Kidney tubule cell (primary cell): ENCODE measurements at places on chromosomes 7 and 10.

DNA sequence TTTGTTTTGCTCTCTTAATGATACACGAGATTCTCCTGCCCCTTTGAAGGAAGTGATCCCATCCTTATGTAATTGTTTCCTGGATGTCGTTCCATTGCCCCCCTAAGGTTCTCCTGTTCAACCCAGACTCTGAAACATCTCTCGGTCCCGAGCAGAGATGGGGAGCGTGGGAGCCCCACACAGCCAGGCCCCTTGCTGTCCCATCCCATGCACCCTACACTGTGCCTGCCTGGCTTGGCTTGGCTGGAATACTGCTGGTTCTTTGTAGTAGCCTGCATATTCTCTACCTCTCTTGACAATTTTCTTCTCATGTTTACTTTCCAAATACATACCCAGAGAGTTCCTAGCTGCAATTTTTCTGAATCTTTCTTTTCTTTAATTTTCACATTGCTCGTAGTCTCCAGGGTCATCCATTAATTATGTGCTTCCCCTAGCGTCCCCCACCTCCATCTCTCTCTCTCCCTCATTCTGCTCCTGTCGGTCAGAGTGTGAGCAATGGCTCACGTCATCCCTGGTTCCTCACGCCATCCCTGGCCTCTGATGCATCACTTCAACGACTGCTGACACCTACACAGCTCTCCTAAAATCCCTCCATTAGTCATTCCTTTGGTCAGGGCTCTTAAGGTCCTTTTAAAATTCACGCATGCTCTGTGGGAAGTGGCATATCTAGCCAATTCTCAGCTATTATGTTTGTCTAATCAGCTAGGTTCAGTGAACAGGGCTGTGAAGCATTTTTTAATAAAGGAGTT, 32.5 kb upstream of the GPR158 start:
- no peak for DNase-seq

DNA sequence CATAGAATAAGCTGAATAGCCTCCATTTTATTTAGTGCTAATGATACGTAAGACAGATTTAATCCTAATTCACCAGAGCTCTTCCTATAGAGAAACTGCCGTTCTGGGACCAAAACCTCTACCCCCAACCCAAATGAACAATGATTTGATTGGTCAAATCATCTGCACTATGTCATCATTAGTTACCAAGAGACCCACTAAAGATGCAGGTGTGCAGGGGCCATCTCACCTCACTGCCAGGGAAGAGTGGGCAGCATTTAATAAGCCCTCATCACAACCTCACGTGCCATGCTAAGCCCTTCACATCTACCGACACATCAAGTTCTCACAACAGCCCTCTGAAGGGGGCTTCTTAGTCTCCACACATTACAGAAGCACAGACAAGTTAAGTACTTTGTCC, 87.0 kb downstream of the VIPR2 start:
- no peak for DNase-seq

DNA sequence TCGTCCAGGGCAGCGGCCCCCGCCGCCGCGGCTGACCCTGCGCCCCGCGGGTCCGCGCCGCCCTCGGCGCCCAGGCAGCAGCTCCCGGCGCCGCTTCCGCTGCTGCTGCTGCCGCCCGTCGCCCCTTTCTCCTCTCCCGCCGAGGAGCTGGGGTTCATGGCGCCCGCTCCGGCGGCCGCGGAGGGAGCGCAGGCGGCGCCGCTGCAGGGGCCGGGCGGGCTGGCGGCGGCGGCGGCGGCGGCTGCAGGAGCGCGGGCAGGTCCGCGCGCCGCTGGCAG, 286 bp downstream of the DGKI start:
- DNase-seq: peak; percentile 28

DNA sequence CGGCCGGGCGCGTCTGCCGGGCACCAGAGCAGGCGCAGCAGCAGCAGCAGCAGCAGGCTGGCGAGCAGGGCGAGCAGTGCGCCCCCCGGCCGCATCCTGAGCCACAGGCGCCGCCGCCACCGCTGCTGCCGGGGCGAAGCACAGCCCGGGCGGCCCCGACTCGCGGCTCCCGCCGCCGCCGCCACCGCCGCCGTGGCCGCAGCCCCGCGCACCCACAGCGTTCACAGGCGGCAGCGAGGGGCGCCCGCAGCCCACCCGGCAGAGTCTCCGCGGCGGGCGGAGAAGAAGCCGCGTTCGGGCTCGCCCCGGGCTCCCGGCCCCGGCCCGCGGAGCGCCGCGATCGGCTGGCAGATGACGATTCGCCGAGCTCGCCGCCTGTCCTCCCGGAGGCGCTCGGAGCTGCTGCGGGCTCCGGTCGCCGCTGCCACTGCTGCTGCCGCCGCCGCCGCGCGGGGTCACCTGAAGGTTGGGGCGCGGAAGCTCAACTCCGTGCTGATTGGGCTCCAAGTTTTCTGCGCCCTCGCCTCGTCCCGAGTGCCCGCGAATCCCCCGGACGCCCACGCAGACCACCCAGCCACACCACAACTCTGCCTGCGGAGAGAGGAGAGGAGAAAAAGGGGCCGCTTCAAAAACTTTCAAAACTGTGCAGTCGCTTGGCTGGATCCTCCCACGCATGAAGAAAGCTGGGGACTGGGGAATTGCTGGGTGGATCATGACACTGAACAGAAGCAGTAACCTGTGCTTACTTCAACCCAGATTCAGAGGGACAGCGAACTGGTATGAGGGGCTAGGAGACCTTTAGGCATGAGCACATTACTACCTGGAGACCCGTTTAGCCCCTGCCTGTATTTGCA, at the start of gene ST8SIA6:
Gene ST8SIA6, minus strand, starts transcription at position 435 of the 854 bp plus-strand sequence. Its CDS starts 340 bp downstream, at position 95.
- peak; percentile 46 for DNase-seq

- DNase-seq: no peak
Measured at GRCh38 chr10:594584-595270, 94.7 kb downstream of the DIP2C start.

DNA sequence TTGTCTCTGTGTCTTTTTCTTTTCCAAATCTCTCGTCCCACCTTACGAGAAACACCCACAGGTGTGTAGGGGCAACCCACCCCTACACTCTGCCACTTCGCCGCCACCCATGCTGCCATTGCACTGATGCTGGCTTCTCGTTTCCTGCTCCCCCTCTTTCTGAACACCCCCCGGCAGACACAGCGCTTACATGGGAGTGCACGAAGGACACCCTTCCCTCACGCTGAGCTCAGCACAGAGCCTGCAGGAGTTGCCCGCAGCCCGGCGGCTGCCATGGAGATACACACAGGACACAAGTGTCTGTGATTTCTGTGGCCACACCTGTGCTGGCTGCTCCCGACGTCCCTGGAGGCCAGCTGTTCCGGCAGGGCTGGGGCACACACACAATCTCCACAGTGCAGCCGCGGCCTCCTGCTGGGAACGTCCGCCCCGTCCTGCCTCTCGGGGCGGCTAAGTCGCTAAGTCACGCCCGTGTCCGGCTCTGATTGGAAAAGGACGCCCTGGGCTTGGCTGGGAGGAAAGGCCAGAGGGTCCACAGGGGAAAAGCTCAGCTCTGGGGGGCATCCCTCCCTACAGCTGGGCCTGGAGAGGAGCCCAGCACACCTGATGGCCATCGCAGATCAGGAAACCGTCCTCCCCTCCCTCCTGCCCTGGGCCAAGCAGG, 349.8 kb downstream of the PTPRN2 start:
- DNase-seq: no peak

DNA sequence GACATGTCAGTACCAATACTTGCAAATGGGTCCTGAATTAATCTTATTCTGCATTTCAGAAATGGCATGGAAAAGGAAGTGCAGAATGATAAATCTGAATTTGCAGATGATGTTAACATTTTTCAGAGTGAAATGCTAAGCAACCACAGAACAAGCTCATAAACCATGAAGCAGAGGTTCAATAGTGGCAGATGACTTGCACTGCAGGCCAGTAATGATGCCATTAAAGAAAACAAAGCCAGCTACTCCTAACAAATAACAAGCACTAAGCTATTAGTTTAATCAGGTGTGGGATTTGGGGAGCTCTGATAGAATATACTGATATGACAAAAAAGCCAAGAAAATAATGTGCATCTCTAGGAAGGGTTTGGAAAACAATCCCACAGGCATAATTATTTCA, 85.4 kb downstream of the FAM13C start:
- no peak for DNase-seq

GRCh38 chr10:3217301-3217700, 44.7 kb upstream of the PITRM1 start:
- peak; percentile 83 for DNase-seq

DNA sequence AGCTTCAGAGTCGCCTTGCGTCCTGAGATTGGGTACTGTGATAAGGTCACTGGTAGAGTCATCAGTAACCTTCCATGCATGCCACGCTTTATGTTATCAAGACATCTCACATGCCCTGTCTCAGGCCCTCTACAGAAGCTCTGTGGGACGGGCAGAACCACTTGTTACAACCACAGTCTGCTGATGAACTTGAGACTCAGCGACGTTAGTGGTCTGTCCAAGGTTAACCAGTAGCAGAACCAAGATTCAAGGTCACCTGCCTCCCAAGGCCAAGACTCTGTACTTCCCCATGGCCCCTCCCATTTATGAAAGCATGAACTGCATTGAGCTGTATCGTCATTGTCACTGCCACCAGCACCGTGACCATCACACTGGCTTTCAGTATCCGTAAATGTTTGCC, 15.0 kb downstream of the IQCE start:
- no peak for DNase-seq
